ENCODE measurements at places on chromosomes 6 and 20.

GRCh38 chr20:8209061-8209460 is 77.0 kb downstream of the PLCB1 start:
- DNase-seq = no peak

GRCh38 chr20:34210271-34210670 is 31.0 kb upstream of the ASIP start:
- no peak for DNase-seq

GRCh38 chr20:58604128-58604881 is 46.8 kb upstream of the STX16 start:
- no peak for DNase-seq

- no peak for DNase-seq
Observed at GRCh38 chr20:11740975-11741374, 176.7 kb upstream of the BTBD3 start.

DNA sequence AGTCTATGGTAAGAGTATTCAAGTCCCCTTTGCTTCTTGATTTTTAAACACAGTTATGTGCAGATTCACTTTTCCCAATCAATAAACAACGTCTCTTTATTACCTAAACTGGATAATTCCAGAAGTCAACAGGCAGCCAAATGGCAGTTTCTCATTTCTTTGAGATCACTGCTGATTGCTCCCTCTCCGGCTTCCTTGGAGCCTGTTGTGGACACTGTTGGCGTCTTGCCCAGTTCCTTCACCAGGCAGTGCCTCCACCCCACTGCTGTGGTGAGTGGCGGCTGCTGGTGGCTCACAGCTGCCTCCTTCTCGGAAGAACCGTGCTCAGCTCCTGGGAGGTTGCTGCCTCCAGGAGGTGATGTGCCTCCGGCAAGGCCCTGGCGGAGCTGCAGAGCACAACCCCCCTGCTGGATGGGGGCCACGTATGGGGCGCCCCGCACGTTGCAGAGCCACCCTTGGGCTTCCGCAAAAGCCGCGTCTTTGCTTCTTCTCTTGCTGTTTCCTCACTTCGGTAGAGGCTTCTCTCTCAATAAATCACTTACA is 105.1 kb upstream of the CNKSR3 start:
- DNase-seq = no peak

DNA sequence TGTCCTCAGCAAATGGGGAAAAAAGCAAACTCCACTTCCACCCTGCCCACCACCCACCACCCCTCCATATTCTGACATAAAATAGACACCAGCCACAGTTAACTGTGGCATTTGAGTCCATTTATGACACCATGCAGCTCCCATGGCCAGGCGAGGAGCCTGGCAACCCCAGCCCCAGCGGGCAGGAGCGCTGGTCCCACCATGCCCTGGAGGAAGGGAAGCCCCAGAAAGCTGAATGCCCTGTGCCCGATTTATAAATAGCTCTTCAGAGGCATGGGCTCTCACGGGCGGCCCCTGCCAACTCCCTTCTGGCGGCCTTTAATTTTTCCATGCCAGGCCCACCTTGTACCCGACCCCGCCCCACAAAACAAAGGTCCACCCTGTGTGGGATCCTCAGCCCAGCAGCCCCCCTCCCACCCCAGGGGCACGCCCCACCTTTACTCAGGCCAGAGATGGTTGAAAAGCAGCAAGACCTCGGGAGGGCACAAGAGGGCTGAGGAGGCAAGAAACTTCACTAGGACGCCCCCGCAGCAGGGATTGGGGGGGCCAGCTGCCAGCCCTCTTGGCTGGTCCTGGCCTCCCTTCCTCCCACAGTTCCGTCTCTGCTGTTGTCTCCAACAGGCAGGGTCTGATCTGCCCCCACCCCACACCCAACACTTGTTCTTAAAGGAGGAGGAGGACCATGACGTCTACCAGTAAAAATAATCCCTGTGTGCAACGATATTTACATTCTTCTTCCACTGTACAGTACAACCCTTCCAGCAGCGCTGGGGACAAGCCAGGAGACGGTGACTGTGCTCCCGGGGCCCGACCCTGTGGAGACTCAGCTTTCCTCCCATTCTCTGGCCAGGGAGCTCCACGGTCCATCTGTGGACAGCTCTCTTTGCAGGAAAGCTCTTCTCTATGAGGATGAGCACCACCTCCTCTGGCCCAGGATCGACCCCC is 115.6 kb upstream of the CDYL start:
- no peak for DNase-seq

DNA sequence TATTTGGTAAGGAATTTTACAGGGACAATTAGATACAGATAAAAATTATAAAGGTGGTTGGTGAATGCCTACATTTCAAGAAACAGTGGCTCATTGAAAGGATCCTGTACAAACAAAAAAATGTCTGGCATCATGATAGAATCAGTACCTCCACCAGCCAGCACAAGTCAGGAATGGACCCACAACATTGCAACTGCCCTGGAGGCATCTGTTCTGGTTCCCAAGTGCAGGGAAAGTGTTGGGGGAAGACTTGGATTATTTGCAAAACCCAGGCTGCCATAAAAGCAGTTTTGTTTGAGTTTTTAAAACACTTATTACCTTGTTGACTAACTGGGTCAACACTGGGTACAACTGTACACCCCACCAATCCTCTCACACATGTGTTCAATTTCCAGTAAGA is 24.3 kb downstream of the ARHGAP40 start:
- no peak for DNase-seq

DNA sequence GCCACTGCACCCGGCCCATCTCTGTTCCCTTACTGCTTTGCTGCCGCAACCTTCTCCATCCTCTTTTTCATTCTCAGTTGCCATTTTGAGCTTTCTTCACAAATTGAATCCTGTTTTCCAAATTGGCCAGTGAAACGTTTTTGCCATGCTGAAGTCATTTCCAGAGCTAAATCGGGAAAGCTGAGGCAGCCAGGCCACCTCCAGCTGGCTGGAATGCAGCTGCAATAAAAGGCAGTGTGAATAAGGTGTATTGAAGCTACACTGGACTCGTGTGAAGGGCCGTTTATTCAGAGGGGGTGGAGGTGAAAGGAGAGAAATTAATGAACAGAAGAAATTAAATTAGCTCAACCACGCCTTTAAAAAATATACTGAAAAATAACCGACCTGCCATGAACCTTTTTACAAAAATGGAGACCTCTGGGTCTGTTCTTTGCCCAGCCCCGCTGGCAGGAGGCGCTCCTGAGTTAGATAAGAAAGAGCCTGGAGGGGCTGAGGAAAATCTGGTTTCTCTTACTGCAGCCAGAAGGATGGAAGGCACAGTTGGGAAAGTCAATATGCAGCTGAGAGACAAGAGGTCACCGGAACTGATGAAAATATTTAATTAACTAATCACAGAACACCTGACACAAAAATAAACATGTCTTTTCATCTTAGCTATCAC is 283.9 kb downstream of the FOXC1 start:
- no peak for DNase-seq

DNA sequence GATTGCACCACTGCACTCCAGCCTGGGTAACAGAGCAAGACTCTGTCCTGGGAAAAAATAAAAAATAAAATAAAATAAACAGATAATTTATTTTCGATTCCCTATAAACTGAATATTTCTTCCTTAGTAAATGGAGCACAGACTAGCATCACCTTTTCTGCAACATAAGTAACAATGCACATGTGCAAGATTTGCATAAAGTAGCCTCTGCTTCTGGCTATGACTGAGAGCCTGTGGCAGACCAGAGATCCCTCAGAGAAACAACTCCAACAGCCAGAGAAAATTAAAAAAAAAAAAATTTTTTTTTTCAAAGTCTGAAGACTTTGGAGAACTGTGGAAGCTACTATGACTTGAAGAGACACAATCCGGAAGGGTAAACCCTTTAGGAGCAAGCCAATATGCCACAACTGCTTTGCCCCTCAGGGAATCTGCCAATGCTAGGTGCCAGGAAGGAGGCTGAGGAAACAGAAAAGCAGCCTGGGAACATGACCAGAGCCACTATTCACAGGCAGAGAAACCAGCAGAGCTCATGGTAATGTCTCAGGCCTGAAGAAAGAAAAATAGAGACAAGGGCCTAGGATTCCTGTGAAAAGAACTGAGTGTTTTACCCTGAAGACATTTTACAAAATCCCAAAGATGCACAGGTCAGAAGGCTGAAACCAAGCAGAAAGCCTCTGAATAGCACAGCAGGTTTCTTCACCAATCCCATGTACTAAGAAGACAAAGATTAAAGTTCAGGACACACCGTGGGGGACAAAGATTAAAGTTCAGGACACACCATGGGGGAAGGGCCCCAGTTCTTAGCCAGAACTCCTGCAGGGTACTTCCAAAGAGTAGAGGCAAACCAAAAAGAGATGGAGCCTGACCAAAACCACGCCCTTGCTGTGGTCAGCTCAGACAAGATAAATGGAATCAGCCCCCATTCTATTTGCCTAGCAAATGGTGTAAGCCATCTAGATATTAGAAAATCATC is 25.8 kb downstream of the B4GALT5 start:
- no peak for DNase-seq

GRCh38 chr6:133568970-133569889 is 319.7 kb upstream of the TCF21 start:
- DNase-seq = peak; percentile 26

Data from activated T-cell treated with anti-CD3 and anti-CD28 coated beads, Interleukin-2, amount 50 U/mL, for 48 hours (primary cell).